ENCODE measurements at places on chromosomes 13 and 19.

DNA sequence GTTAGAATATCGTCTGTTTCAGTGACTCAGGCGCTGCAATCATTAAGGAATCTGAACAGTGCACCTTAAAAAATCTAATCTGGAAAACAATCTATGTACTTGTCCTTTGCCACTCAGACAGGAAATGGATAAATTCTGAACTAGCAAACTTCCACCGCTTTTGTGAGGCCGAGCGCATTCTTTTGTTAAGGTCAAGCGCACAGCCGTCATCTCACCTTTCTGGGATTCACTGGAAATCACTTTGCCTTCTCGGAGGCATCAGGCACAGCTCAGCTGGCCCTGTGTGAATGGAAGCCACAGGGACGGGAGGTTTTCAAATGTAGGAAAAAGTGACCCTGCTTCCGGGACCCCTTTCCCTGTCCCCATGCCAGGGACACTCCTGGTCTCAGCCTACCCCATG, 28.2 kb upstream of the SPACA7 start:
- no peak for DNase-seq

- DNase-seq, result no peak
These were observed 792.9 kb downstream of the LIG4 start for GRCh38 chr13:107422421-107422820.

DNA sequence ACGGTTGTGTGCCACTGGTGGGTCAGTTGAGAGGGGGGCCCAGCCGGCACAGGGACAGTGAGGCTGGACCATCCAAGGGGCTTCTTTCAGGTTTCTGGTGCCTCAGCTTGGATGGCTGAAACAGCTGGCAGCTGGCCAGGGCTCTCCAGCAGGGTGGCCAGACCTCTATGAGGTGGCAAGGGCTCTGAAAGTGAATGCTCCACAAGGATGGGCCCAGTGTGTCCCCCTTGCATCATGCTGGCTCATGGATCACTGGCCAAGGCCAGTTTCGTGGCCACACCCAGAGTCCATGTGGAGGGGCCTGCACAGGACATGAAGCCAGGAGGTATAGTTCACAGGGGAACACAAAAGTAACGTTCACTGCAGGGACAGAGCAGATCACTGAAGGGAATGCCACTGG, 49.6 kb downstream of the CDADC1 start:
- DNase-seq, result no peak

DNA sequence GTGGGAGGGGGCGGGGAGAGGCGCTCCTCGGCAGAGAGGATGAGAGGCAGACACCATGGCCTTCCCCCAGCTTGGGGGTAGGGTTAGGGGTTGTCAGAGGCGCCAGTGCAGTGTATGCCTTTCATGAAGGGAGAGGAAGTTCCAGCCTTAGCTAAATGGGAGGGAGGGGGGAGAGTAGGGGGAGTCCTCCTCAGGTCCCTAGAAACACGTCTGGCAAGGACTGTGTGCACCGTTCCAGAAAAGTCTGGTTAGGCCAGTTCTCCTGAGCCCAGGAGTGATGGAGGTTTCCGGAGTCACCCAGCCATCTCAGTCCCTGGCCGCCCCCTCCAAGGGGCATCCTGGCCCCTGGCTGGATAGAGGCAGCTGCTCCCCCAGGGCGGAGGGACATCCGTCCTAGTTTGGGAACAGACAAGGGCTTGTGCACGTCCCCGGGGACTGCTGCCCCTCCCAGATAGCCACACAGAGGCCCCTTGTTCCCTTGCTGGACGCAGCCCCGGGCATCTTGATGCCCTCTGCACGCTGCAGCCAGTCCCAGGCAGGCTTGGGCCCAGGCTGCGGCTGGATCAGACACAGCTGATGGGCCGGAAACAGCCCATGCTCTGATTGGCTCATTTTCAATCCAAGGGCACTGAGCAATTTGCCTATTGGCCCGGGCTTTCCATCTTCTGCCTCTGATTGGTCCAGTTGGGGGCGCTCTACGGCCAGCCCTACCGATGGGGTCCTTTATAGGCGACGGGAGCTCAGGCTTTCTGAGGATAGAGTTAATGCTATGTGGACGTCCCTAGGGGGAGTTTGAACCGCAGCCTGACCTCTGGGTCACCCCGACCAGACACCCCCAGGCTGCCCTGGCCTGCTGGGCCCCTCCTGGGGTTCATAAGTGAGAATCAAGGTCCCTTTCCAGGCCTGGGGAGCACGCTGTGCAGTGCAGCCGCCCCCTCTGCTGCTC, 3.8 kb downstream of the S1PR2 start:
- no peak for DNase-seq

DNA sequence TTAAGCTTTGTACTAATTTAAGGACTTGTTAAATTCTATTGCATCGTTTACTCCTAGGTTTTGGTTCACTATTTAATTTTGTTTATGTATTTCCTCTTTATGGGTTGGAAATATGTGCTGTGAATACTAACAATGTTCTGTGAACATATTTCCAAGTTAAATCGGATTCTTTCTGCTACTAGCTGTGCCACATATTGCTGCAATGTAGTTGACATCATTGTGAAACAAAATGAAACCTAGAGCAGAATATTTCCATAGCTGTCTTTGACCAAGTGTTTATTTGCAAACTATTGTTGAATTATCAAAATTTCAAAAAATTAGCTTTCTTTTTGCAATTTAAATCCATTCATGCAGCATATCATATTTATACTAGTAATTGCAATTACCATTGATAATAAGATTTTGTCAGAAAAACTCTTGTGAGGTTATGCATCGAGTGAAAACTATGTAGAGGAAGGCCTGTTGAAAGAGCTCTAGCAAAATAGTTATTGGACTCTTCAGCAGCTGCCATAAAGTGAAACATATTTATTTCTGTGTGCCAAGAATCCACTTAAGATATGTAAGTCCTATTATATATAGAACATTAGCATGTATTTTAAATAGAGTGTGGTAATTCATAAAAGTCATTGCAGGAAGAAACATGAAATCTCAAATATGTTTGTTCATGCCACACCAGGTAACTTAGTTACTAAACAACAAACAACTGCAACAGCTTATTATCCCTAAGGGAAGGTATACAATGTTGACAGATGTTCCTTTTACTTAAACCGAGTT, 575.1 kb downstream of the SLITRK6 start:
- no peak for DNase-seq

DNA sequence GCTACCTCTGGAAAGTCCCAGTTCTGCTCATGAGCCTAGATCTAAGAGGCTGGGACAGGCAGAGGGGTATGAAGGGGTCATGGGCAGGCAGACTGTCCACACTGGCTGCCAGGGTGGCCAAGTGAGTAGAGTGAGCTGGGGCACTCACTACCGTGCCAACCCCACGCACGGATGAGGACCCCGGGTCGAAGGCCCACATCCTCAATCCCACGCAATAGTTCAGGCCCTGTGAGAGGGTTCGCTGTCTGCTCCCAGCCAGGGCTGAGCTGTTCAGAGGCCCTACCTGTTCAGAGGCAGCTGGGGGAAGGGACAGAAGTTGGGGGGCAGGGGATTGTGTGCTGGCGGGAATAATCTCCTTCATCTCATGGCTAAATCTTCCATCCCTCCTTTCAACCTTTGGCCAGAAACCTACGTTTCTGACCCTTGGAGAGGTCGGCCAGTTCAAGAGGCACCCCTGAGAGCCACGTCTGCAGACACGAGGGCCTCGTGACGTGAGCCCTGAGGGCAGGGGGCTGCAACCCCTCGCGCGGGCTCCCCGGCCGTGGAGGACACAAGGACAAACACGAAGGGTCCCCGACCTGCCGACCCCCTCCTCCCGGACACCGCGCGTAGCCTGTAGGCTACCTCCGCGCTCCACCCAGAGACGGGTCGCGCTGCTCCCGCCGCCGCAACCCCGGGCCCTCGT, 1.0 kb upstream of the RPS5 start:
- DNase-seq, result no peak

GRCh38 chr19:50794074-50794875, 4.1 kb downstream of the ACP4 start:
- DNase-seq, result no peak

GRCh38 chr19:35392742-35393715, 22.2 kb downstream of the GPR42 start:
- DNase-seq, result no peak

DNA sequence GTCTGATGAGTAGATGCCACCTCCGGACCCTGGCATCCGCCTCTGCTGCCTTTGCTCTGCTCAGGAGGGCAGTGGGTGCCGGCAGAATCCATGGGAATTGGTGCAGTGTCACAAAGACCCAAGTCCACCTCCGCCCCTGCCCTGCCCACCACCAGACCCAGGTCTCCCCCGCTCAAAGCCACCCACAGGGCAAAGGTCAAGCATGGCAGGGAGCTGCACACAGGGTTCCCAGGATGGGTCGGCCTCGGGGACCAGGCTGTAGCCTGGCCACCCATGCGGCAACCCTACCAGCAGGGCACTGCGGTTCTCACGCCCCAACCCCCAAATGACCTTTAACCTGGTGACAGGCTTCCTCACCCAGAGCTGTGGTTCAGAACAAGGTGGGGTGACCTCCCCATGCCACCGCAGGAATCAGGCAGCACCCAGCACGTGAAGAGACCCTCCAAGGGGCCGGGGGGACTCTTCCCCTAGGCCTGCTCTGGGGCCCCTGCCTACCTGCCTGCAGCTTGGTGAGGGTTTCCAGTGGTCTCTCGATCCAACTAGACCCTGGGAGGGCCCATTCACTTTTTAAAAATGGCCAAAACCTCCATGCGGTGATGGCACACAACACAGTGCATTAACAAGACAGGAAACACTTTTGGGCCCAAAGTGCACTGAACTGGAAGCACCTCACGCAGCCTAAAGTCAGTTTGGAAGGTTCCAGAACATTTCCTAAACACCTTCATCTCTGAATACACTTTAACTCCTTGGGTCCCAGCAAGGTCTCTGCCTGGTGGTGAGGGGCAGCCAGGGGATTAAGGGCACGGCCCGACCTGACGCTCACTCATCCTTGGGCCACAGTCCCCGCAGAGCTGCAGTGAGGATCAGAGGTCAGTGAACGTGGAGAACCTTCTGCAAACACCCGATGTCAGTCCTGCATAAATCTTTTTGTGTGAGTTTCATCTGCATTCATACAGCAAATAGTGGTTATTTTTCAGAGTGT, 11.0 kb downstream of the GAS6 start:
- no peak for DNase-seq

DNA sequence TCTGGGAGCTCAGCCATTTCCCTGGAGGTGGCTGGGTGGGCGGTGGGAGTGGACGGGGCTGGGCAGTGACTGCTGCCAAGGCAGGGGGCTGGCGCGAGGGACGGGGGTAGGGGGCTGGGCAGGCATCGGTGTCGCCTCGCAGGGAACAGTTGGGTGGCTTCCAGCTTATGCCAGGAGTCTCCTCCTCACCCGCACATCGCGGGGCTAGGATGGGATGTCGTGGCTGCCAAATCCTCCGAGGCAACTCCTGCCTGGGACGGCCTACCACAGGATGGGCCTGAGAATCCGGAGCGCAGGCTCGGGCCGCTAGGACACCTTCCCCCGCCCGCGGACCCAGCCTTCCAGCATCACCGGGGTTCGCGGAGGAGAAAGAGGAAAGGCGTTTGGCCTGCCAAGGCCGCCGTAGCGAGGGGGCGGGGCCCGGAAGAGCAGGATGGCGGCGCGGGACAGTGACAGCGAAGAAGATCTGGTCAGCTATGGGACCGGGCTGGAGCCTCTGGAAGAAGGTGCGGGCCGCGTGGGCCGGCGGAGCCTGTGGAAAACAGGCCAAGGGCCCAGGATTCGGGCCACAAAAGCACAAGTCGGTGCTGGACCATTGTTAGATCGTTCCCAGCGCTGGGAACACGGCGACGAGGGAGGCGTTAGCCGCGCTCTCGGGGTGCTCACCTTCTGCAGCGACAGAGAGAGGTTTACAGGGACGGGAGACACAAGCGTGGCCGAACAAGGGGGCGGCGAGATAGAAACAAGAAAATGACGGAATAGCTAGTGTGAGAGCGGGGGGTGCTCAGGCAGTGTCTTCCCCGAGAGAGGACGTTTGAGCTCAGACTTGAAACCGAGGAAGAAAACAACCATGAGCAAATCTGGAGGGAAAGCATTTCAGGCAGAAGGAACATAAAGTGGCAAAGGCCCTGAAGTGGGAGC, at the start of gene GPATCH1:
GPATCH1 (plus strand) TSS at position 421 of the 921 bp plus-strand sequence; CDS start at position 434, 13 bp downstream.
- DNase-seq, result peak; percentile 71

- DNase-seq, result no peak
These were observed 322.0 kb downstream of the MZT1 start for GRCh38 chr13:72405441-72405840.

DNA sequence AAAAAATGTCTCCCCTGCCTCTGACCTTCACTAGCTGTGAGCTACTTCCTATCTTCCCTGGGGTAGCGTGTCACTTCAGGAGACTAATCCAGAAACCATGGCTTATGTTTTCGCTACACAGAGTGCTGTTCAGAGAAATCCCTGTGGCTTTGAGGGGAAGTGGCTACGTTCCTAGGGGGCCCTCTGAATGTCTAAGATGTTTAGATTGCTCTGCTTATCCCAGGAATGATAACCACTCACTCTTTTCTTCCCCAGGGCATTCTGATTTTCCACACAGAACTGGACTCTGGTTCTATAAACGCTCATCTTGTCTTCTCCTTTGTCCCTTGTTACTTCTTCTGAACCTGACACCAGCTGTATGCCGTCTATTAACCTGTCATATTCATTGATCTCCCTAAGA, 572.5 kb downstream of the OLFM4 start:
- DNase-seq, result no peak

- no peak for DNase-seq
These were observed 37.9 kb downstream of the MLLT1 start for GRCh38 chr19:6241680-6242377.

- DNase-seq, result no peak
These were observed 66.6 kb upstream of the C1QTNF9B start for GRCh38 chr13:23963947-23964346.

DNA sequence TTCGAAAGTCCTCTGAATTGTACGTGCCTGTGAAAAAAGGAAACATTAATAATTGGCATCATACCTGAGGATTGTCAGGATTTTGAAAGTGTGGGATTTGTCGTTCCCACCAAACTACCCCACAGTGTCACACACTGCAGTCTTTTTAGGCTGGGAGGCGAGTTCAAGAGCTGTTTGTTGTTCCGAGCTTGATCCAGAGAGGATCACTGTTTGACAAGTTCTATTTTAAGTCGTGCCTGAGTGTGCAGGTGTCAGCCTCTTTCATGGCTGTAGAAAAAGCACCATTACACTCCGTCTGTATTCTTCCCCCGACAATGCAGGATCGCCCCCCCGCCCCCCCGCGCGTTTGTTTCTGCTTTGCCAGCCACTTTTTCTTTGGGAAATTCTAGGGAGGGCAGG, 635 bp upstream of the NBEA start:
- DNase-seq, result no peak

GRCh38 chr13:88552966-88553365, 881.8 kb downstream of the SLITRK5 start:
- no peak for DNase-seq

- no peak for DNase-seq
These were observed 6.5 kb upstream of the HNRNPM start for GRCh38 chr19:8438236-8438635.

Measured in HCT116 (cell line).